ENCODE measurements at places on chromosomes 4 and X. TPM values are rescaled to one million over a fixed set of nuclear protein-coding genes. Genes with fewer than 3 reads are reported as not detected.

The PTCHD1 gene
- not detected for total RNA-seq

The SMIM31 gene
- not detected for total RNA-seq

The NAP1L2 gene
- total RNA-seq, result 3.5 TPM

The PARM1 gene
- 0.09 TPM for total RNA-seq

The DOK7 gene
- 0.09 TPM for total RNA-seq

The RBMXL3 gene
- not detected for total RNA-seq

The ZAR1 gene
- not detected for total RNA-seq

The PAGE4 gene
- not detected for total RNA-seq

The XAGE1A gene
- not detected for total RNA-seq

The PABPC1L2B gene
- not detected for total RNA-seq

The SSX3 gene
- total RNA-seq, result not detected

The FRMPD4 gene
- 1.6 TPM for total RNA-seq

The MSX1 gene
- 7.3 TPM for total RNA-seq

The FGB gene
- total RNA-seq, result not detected

The TGIF2LX gene
- not detected for total RNA-seq

The MAGEB2 gene
- total RNA-seq, result not detected

The RHOXF2B gene
- not detected for total RNA-seq

The NSD2 gene
- total RNA-seq, result 31.5 TPM

The AFM gene
- total RNA-seq, result not detected

The CLDN2 gene
- not detected for total RNA-seq

The PPEF2 gene
- not detected for total RNA-seq

The GSX2 gene
- total RNA-seq, result not detected

The WNK3 gene
- 0.16 TPM for total RNA-seq

The CTSO gene
- 20.3 TPM for total RNA-seq

The NEXMIF gene
- total RNA-seq, result not detected

The NWD2 gene
- total RNA-seq, result under 0.01 TPM

The SFRP2 gene
- not detected for total RNA-seq

The GLRA3 gene
- total RNA-seq, result not detected

The GAGE2A gene
- total RNA-seq, result not detected

The HPGD gene
- 0.34 TPM for total RNA-seq

The SAGE1 gene
- not detected for total RNA-seq
